ENCODE measurements at places on chromosomes 1 and 21.
A peak's percentile ranks its signal among the peaks of the same experiment; 100 is the strongest.

DNA sequence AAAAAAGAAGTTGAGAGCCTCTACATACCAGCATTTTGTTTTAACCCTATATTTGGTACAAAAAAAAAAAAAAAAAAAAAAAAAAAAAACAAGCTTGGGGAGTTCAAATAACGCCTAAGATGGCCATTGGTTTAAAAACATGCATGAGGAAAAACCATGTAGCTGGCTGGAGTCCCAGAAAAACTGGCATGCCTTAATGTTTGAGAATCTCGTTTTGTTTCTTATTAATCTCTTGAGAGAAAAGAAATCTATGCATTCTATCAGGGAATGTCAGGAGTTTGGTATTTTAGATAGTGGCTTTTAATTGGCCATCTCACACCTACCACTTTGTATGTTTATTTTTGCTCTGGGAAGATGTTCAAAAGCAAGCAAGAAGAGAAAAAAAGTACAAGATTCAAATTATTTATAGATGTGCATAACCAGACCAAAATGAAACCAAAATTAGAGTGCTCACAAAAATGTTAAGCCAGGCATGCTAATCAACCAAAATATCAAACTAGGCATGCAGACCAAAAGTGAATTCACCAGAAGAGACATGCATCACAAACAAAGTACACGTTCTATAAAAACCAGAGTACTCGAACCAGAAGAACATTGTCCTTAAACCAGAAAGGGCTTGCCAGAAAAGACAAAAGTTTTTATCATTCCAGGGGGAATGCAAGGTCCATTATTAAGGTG, 156.6 kb downstream of the AK5 start:
- DNase-seq = no peak

GRCh38 chr1:203742436-203742835, 22.5 kb upstream of the LAX1 start:
- no peak for DNase-seq

- no peak for DNase-seq
These were observed 3.7 kb upstream of the TMEM39B start for GRCh38 chr1:32068957-32069588.

- no peak for DNase-seq
These were observed 886.6 kb downstream of the TTLL7 start for GRCh38 chr1:83112248-83112885.

GRCh38 chr1:181174861-181175260, 86.4 kb downstream of the IER5 start:
- DNase-seq = no peak

DNA sequence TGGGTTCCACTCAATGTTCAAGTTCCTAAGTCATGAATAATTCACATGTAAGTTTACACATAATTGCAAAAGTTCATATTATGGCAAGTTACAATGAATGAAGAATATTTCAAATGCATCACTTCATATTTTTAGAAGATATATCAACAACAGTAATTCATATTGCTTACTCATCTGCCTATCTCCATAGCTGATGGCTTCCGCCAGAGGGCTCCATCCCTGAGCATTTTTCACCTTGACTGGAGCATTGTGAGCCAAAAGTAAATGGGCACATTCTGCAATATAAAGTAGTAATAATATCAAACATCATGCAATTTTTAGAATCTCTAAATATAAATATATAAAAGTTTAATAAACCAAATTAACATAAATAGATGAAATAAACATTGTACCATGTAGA, 29.8 kb downstream of the ANKRD13C start:
- no peak for DNase-seq

DNA sequence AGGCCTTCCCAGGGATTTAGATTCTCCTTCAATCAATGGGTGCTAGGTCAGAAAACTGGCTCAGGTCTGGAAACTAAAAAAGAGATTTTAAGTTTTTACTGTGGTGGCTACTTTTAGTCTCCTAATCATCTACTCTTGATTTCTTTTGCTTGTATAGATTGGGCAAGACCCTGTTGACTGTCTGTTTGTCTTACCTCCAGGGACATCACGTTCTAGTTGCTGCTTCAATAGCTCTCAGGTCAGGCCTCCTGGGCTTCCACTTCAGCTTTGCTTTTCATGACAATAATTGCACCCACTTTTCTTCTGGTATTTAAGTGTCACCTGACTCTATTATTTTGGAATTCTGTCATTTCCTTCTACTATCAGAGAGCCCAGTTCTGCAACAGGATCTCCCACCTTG, 28.5 kb upstream of the CREG1 start:
- no peak for DNase-seq

GRCh38 chr1:163055005-163055404, 14.2 kb upstream of the RGS4 start:
- DNase-seq = no peak

DNA sequence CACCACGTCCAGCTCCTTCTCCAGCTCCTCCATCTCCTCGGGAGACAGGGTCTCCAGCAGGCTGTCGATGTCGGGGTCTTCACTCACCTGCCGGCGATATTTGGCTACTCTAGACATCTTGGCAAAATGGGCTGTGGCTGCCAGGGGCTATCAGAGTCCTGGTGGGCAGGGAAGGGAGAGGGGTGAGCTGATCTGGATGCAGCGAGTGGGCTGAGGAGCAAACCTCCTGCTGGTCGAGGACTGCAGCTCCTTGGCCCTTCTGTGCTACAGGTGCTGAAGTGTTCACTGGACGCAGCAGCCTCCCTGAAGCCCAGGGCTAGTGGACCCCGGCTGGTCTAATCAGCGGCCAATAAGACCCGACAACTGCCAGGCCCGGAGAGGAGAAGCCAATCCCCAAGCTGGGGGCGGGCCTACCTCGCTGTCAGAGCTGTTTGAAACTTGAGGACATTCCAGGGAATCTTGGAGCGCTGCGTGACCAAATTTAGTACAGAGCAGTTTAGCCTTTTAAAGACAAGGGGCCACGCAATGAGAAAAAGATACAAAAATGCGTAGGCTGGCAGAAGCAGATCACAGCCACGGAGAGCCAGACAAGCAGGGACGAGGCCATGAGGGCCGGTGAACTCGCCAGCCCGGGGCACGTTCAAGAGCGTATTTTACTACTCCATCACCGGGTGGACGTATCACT, at the start of gene LMOD1:
TSS of gene LMOD1 (minus strand) at position 325 of the 685 bp plus-strand sequence. CDS start at position 117, 208 bp downstream.
- DNase-seq = no peak

DNA sequence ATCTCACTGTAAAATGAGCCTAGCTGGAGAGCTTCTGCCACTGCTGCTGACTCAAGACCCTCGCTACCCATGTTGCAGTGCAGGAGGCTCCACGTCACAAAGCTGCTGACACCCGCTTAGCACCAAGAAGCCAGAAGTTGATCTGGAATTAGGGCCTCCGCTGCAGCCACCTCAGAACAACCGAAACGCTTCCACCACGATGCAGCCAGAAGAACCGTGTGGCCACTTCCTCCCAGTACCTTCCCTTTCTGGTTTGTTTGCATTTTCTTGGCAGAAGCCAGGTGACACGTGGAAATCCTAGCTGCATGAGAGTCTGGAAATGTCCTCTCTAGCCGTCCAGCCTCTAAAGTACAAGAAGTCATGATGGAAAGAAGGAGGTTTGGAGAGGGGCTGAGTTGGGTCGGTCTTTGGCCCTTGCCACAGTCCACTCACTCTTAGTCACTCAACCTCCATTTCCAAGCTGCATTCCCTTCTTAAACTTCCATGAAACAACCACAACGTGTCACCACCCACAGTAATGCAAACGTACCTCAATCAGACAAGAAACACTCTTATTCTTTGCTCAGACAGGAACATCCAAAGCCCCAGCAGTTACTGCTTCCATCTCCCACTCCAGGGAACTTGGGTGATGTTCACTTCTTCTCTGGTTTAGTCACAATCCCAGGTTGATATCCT, 10.0 kb upstream of the CDA start:
- no peak for DNase-seq

- DNase-seq = no peak
These were observed 11.8 kb upstream of the ZFP69B start for GRCh38 chr1:40438391-40439015.

- DNase-seq = no peak
These were observed 50.5 kb downstream of the ABL2 start for GRCh38 chr1:179178950-179179349.

DNA sequence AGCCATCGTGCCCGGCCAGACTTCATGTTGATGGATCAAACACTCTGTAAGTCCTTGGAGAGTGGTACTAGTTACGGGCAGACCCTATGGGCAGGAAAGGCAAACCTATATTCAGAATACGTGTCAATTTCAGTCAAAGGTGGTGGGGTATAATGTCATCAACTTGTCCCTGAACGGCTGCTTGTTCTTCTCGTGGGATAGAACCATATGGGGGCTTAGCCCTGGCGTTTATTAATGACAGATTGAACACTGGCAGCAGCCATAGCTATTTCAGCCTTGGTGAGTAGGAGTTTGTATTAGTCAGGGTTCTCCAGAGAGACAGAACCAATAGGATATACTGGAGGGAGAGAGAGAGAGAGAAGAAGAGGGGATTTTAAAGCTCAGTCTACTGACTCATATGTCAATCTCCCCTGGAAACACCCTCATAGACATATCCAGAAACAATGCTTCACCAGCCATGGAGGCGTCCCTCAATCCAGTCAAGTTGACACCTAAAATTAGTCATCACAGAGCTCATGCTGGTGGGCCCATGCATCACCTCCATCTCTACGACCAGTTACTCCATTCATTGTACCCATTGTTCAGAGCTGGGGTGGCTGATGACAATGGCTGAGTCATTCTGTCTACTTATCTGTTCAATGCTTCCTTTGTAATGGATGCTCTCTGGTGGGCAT, 16.1 kb upstream of the AQP10 start:
- DNase-seq = peak; percentile 52

DNA sequence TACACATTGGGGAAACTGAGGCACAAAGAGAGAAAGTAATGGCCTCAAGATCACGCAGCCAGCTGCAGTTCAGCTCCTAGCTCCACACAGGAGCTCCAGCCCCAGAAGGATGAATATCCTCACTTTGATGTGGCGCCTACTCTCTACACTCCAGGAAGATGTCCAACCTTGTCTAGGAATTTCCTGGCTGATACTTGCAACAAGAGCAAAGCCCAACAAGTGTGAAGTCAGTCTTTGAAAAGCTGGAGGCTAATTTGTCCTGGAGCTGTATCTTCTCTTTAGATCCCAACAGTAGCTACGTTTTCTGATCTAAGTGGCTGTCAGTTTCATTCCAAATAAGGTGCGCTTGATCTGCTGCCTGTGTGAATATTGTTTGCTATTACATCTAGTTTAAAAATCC, 344.9 kb downstream of the PTPRU start:
- no peak for DNase-seq

DNA sequence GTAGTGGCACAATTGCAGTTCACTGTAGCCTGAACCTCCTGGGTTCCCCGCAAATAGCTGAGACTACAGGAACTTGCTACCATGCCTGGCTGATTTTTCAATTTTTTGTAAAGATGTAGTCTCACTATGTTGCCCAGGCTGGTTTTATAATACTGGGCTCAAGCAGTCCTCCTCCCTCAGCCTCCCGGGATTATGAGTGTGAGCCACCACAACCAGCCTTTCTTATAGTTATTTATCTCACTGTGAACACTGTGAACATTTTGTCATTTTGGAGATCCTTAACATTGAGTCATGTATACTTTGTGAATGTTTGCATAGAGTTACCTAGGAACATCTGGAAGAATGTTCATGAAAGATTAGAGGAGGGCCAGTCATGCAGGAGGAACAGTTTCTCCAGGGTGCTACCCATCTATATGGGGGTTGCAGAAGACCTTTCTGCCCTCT, 127.1 kb upstream of the CACYBP start:
- DNase-seq = no peak

GRCh38 chr1:215269955-215270354, 187.4 kb downstream of the KCNK2 start:
- DNase-seq = no peak

- no peak for DNase-seq
These were observed 158.6 kb upstream of the C1orf174 start for GRCh38 chr1:4058706-4059105.

DNA sequence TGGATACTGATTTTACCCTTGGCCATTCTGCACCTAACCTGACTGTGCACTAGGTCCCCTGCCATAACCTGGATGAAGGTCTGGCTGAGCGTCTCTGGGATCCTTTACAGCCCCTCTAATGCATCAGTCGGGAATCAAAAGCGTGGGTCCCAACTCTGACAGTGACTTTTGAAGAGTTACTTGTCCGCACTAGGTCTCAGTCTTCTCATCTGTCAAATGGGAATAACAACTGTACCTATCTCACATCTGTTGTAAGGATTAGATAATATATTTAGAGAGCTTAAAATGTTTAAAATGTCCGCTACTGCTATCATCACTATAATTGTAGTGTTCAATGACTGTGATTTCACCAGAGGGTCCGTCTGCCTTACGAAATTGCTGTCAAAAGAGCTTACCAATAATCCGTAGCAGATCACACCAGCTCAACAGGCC, 746 bp downstream of the TADA1 start:
- DNase-seq = no peak

- DNase-seq = no peak
These were observed 47.0 kb upstream of the BCAR3 start for GRCh38 chr1:93728480-93729131.

DNA sequence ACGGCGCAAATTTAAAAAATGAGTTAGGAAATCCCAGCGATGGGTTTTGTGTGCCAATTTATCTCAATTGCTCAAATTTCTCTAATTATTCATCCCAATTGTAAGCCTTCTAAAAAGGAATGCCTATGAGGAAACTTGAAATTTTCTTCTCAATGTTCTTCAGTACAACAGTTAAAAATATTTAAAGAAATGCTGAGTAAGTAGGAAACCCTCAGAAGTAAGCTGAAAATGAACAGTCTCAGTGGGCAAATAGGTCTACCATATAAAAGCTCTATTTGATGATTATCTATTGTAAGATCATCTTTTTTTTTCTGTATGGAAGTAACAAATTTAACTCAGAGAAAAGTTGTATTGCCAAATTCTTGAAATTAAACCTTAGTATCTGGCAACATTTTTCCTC, 1.7 kb upstream of the USP25 start:
- DNase-seq = no peak

DNA sequence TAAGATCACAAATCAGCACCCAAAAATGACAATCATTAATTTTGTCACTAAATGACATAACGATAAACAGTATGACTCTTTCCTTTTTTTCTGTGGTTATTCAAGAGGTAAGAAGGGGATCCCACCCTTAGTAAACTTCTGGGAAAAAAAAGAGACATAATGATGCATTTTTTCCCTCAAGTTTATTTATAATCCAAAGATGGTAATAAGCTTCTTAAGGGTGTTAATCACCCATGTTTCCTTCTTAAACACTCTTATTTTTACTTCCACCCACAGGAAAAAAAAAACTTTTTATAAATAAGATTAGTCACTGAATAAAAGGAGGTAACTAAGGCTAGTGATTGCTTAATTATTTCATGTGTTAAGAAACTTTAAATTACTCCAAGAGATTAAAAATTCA, 24.7 kb downstream of the RGS1 start:
- no peak for DNase-seq

- no peak for DNase-seq
These were observed 62.0 kb downstream of the SLC44A5 start for GRCh38 chr1:75548721-75549480.

- no peak for DNase-seq
These were observed 94.1 kb downstream of the GALNT2 start for GRCh38 chr1:230160957-230161771.

All from activated naive CD4-positive, alpha-beta T cell treated with Interleukin-2 at 50 U/mL for 16 hours (primary cell).